Head of caudate nucleus (tissue), 42 donors: ENCODE measurements at places on chromosomes 4 and X.

GRCh38 chr4:178664621-178665020 is 1222.4 kb upstream of the AGA start:
- no peak for DNase-seq

DNA sequence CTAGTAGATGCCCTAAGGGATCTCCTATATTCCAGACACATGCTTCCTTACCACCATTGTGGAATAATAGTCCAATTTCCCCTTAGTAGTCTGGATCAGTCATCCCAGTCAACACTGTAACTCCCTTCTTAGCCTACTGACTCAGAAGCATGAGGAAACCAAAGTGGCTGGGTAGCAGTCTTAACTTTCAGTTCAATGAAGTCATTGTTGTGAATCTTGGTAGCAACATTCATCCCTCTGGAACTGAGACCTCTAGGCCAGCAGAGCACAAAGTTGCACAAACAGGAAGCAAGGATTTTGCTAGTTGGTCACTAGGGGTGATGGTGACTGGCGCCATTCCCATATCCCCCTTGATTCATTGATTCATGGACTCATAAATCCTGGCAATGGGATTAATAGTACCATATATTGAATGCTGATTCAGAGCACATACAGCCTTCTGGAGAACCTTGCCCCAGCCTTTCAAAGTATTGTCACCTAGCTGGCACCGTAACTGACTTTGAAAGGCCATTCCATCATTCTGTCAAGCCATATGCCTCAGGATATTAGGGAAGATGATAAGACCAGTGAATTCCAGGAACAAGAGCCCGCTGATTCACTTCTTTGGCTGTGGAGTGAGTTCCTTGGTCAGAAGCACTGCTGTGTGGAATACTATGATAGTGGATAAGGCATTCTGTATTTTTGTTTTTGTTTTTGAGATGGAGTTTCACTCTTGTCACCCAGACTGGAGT is 19.7 kb upstream of the GPAT3 start:
- DNase-seq, result no peak

GRCh38 chr4:174284487-174284886 is 776 bp downstream of the CEP44 start:
- DNase-seq, result no peak

DNA sequence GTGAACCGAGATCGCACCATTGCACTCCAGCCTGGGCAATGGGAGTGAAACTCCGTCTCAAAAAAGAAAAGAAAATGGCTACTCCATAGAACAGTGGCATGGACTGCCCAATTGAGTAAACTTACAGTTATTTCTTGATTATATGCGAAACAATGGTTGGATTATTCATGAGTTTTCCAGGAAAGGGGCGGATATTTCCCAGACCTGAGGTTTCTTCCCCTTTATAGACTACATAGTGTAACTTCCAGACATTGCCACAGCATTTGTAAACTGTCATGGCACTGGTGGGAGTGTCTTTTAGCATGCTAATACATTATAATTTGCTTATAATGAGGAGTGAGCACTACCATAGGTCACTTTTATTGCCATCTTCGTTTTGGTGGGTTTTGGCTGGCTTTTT is 14.1 kb upstream of the MRPL1 start:
- DNase-seq, result no peak

DNA sequence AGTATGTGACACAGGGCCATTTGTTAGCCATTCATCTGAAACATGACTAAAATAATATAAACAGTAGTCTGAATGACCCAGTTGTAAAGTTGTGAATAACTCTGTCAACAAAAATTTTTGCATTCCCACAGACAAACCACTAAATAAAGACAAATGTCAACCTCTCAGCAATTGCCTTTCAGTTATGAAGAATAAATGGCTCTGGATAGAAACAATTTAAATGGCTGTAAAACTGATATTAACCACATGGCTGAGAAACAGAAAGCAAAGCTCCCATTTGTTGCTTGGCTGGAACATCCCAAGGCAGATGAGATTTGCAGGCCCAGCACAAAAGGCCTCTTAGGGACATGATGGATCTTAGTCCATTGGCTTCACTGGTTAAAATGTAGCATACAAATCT is 296.3 kb downstream of the GALNTL6 start:
- DNase-seq, result no peak

DNA sequence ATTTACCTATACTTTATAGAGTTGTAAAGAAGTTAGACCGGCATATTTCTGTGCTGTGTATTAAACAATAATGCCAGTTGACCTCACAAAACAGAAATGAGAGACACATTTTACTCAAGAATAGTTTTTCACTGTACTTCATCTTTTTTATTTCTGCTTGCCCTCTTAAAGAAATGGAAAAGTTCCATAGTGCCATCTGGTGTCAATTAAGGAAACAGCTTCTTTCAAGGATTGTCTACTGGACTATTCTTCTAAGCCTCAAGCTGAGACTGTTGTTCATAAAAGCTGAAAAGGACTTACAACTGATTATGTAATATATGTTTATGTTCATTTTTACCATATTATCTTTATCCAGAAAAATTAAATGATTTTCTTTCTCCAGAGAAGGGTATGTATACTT is 1523.7 kb downstream of the ARAP2 start:
- DNase-seq, result no peak

DNA sequence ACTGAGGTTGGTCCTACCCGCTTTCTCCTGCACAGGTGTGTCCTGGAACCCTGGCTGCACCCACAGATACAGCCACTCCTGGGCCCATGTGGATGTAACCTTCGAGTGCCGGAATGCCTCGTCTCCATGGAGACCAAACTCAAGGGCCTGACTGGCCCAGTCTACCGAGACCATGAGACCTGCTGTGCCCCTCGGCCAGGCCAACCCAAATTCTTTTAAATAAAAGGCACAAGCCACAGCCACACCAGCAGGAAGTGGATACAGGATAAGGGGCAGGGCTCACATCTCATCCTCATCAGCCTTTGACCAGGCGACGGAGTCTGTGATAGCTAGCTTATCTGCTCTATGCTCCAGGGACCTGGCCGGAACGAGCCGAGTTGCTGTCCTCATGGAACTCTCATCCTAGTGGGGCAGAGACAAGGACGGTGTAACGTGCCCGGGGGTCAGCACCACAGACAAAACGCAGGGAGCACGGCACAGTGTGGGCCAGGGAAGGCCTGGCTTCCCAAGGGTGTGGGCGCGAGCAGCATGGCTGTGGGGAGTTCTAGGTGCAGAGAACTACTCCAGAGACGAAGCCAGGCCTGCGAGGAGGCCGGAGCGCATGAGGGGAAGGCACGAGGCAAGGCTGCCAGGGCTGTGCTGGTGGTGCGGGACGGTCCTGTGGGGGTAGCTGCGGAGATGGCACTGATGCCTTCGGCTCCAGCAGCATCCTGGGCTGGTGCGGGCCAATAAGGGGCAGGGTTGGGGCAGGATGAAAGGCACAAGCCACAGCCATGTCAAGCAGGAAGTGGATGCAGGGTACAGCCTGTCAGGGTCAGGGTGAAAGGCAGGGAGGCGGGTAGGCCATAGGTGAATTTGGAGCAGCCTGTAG is 22.7 kb downstream of the NOP14 start:
- DNase-seq, result no peak

DNA sequence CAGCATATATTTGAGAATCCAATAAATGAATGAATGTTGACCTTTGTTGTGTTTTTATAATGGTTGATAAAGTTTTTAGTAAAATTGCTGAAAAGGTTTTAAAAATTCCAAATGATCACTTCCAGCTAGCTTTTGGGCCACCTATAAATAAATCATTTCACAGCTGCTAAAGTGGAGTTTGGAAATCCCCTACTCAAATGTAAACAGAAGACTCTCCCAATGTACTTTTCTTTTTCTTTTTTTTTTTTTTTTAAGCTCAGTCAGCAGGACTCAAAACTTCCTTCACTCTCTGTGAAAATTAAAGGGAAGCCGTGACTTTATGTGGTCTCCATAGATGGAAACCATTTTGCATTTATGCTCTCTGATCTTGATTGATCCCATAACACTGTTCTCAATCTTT is 45.2 kb downstream of the CXCL13 start:
- DNase-seq, result no peak

DNA sequence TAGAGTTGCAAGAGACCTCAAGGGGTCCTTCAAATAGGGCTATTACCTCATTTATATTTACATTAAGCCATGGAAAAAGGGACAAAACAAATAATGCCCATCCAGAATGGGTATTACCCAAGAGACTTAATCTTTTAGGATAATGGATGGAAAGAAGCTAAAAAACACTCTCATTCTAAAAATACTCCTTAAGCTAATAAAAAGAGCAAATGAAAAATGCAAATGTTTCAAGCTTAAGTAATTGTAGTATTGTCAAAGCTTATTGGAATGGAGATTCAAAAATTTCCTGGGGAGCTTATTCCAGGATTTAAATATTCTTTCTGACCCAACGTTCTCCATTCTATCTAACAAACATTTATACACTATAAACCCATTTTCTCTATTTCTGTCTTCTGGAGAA is 107.8 kb upstream of the SPIN4 start:
- DNase-seq, result no peak

- no peak for DNase-seq
These were observed 1.1 kb downstream of the ZFP42 start for GRCh38 chr4:187996502-187997177.

DNA sequence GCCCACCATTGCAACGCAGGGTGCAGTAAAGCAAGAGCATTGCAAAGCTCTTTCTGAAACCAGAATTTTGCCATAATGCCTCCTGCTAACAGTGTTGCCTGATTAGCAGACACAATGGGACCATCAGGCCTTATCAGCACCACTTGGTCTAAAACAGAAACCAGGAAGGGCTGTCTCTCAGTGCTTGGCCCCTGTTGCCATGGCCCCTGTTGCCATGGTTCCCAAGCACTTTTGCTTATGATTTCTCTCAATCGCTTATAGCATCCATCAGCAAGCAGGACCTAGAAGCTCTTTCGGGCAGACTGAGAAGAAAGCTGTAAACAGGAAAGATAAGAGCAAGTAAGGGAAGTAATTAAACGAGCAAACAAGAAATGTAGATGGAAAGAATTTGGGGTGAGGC is 36.8 kb downstream of the RTL5 start:
- DNase-seq, result no peak

DNA sequence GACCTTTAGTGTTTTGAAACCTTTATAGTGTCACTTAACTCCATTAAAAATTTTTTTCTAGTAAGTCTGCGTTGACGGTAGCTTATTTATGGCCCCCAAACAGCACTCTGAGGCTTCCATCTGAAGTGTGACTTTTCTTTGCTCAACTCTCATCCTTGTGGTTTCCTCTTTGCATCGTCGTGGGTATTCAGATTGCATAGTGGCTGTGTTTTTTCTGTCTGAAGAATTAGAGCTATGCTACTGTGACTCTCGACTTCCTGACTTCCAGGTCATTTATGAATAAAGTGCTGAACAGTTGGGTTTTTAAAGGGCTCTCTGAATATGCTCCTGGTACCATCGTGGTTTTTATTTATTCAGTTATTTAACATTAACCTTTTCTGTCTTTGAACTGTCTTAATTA is 44.9 kb downstream of the JADE1 start:
- DNase-seq, result no peak

GRCh38 chr4:166301266-166301665 is 428.2 kb downstream of the TLL1 start:
- DNase-seq, result no peak

- DNase-seq, result no peak
These were observed 220.6 kb upstream of the ZC4H2 start for GRCh38 chrX:65196758-65197360.

GRCh38 chr4:131316086-131316485 is 1833.0 kb upstream of the PCDH10 start:
- DNase-seq, result no peak

GRCh38 chrX:22032084-22032483 is at the start of gene PHEX:
TSS of gene PHEX (plus strand) at chrX:22032325. CDS start at chrX:22033006, 681 bp downstream.
- no peak for DNase-seq

DNA sequence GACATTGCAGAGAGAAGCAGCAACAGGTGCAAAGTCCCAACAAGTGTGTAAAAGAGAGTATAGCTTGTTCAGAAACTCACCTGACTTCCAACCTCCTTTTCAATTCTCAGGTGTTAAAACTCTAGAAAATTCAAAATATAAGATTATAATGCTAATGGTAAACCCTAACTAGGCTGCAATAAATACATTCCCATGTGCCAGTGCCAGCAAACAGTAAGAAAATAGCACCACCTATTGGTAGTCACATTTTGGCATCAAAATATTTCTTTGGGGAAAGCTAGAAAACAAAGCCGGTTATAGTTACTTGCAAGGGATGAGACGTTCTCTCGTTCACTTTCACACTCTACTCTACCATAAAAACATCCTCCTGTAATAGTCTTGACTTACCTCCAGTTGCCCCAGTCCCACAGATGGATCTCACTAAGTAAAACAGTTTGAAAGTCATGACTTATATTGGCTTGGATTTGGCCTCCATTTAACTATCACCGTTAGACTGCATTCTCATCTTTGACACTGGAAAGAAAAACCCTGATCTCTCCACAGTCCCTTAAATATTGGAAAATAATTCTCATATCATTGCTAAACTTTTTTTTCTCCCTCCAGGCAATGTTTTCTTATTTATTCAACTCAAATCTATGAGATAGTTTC is 9.6 kb downstream of the BMP3 start:
- no peak for DNase-seq

- DNase-seq, result no peak
These were observed 35.3 kb downstream of the STARD8 start for GRCh38 chrX:68682790-68683189.

DNA sequence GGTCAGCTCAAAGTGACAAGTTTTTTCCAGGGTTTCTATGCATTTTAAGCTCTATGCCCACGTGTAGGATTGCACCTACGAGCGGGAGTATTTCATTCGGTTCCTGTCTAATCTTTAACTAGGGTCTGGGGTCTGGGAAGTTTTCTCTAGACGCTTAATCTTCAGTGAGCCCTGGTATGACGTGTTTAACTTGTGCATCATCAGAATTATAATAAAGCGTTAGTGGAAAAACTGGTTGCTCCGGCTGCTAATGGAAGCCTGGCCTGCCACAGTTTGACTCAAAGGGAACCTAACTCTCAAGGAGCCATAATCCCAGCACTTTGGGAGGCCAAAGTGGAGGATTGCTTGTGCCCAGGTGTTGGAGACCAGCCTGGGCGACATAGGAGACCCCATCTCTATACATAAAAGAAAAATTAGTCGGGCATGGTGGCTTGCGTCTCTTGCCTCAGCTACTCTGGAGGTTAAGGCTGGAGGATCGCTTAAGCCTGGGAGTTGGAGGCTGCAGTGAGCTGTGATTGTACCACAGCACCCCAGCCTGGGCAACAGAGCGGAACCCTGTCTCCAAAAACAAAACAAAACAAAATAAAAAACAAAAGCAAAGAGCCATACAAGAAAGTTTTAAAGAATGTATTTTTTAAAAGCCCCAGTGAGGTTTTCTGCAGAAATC is 30.2 kb downstream of the ARSD start:
- DNase-seq, result no peak

GRCh38 chr4:13534344-13535063 is 9.8 kb downstream of the NKX3-2 start:
- no peak for DNase-seq

- DNase-seq, result no peak
These were observed 92.3 kb upstream of the SHOX start for GRCh38 chrX:538311-538710.
